ENCODE measurements at places on chromosomes 13 and 19.

DNA sequence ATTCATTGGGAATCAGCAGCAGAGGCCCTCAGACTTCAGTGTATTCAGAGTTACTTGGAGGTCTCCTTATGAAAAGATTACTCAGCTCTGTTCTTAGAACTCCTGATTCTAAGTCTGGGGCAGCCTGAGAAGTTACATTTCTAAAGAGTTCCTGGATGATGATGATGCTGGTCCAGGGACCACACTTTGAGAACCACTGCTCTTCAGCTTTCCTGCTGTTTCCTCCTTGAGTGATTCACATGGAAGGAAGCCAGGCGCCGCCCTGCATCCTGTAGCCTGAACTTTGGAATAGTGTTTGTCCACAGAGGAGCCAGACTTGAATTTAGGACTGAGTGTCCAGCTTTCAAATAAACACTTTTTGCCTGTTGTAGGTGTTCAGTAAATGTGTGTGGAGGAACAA, 2.9 kb downstream of the CEBPG start:
- DNase-seq, result no peak

DNA sequence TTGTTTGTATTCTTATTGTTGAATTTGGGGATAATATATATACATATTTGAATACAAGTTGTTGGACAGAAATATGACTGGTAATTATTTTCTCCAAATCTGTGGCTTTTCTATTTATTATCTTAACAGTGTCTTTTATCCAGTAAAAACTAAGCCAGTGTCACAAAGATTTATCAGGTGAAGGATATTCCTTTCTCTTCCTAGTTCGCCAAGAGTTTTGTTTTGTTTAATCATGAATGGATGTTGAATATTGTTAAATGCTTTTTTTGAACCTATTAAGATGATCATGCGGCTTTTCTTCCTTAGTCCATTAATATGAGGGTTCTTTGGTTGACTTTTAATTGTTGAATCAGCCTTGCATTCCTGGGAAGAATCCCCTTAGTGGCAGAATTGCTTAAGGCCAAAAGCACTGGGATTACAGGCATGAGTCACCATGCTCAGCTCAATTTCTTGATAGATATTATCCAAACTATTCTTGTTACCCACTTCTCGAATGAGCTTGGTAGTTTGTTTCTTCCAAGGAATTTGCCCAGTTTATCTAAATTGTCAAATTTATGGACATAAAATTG, 53.3 kb downstream of the TEX26 start:
- DNase-seq, result no peak

GRCh38 chr13:112136095-112136494, 69.1 kb downstream of the SOX1 start:
- no peak for DNase-seq

- DNase-seq, result no peak
These were observed 1.4 kb downstream of the SPRY2 start for GRCh38 chr13:80339563-80339911.

- DNase-seq, result no peak
These were observed 48.8 kb upstream of the NPAS1 start for GRCh38 chr19:46970815-46971214.

- DNase-seq, result no peak
These were observed 252.5 kb downstream of the LHFPL6 start for GRCh38 chr13:39350461-39350881.

GRCh38 chr19:14091081-14091812, 696 bp upstream of the SAMD1 start:
- DNase-seq, result peak; percentile 74

DNA sequence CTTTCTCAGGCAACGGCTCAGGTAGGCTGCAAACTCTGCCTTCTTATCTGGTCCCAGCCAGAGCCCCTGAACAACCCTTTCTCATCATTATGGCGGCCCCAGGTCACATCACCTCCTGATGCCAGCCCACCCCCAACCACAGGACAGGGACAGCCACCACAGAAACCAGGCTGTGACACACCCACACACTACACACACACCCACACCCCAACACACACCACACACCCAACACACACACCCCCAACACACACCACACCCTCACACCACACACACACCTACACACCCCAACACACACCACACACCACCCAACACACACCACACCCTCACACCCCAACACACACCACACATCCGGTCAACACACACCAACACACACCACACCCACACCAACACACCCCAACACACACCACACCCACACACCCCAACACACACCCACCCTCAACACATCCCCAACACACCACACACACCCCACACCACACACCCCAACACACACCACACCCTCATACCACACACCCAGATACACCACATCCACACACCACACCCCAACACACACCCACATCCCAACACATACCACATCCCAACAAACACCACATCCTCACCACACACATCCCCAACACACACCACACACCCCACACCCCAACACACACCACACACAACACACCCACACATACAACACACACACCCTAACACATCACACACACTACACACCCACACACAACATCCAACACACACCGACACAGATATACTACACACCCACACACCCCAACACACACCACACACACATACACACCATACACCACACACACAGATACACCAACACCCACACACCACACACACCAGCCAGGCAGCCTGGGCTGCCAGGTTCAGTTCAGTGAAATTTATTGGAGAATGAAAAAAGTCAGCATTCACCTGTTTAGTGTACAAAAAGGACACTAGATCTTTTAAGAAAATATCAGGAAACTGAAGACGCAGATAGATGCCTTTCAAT, 4.2 kb upstream of the ISYNA1 start:
- DNase-seq, result no peak

GRCh38 chr19:2494447-2495129, 18.7 kb downstream of the GADD45B start:
- DNase-seq, result peak; percentile 47

- no peak for DNase-seq
These were observed 7.4 kb downstream of the ZNF671 start for GRCh38 chr19:57719901-57720519.

- no peak for DNase-seq
These were observed 108.1 kb upstream of the GJB6 start for GRCh38 chr13:20340136-20340758.

GRCh38 chr13:40402931-40403431, 263.5 kb downstream of the FOXO1 start:
- DNase-seq, result no peak

DNA sequence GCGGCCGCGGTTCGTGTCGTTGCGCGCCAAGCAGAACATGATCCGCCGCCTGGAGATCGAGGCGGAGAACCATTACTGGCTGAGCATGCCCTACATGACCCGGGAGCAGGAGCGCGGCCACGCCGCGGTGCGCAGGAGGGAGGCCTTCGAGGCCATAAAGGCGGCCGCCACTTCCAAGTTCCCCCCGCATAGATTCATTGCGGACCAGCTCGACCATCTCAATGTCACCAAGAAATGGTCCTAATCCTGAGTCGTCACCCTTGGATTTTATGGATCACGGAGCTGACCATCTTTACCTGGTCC, 475 bp downstream of the MRPL57 start:
- DNase-seq, result no peak

GRCh38 chr13:103213152-103213551, 146.9 kb upstream of the SLC10A2 start:
- no peak for DNase-seq

- no peak for DNase-seq
These were observed 13.6 kb downstream of the ZNF490 start for GRCh38 chr19:12596927-12597548.

GRCh38 chr19:524062-524674, 7.4 kb upstream of the CDC34 start:
- no peak for DNase-seq

DNA sequence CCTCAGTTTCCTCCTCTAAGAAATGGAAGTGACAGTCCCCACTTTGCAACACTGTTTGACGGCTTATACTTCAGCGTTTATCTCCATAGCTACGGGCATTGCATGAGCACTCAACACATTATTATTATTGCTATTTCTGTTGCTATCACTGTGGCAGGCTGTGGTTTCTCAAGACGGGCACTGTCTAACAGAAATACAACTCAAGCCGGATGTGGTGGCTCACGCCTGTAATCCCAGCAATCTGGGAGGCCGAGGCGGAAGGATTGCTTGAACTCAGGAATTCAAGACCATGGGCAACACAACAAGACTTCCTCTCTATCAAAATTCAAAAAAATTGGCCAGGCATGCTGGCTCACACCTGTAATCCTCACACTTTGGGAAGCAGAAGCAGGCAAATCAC, 4.9 kb upstream of the ZSWIM4 start:
- no peak for DNase-seq

GRCh38 chr13:98564204-98564603, 12.7 kb downstream of the STK24 start:
- DNase-seq, result no peak

DNA sequence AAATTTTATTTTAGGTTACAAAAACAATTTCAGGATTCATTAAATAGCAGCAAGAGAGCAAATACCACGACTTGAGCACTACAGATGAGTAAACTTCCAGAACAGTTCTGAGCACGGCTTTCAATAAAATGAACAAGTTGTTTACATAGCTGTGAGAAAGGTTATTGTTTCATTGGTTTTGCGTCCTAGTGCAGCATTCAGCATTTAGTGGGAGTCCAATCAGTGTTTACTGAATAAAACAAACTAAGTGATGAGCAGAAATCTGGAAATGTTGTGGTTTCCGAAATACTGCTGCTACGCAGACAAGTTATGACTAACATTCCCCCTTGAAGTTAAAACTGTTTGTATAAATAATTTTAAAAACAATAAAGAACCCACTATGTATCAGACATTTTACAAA, 251.5 kb upstream of the STARD13 start:
- DNase-seq, result no peak

- no peak for DNase-seq
These were observed 305.3 kb downstream of the IRS2 start for GRCh38 chr13:109481040-109481439.

- peak; percentile 94 for DNase-seq
These were observed at the start of gene MICU2 for GRCh38 chr13:21603531-21604448. Gene MICU2, minus strand, starts transcription at chr13:21604170. Its CDS starts 22 bp downstream, at chr13:21604148.

GRCh38 chr13:112510987-112511685, 76.8 kb downstream of the TUBGCP3 start:
- no peak for DNase-seq

DNA sequence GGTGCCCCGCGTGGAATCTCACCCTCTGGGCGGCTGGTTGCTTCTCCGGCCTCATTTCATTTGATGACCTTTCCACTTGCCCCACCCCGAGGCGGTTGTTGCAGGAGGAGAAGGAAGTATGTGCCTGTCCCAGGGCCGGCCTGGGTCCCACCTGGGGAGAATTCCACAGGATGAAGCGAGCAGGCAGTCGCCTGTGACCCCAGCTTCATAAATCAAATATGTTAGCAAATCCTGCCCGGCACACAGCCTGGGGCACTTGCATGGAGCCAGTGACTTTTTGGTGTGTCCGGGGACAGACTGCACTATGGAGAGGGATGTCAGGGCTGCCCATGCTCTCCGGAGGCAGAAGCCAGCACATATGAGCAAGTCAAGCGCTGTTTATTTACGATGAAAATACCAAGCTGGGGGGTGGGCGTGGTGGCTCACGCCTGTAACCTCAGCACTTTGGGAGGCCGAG, 19.7 kb upstream of the ZBTB7A start:
- no peak for DNase-seq

Data from activated T-helper 1 cell treated with anti-CD3 and anti-CD28 coated beads, Interleukin-12 subunit alpha, Interleukin-12 subunit beta, Interleukin-2, Interleukin-4 antibody, amounts not matched to agents 30 ng/mL and 10 ng/mL and 1 ng/mL, durations not matched to agents 14 hours and 24 hours and 36 hours (primary cell).